ENCODE measurements at places on chromosomes 2 and 18.

- DNase-seq, result no peak
These were observed 73.5 kb downstream of the ROCK2 start for GRCh38 chr2:11270891-11271290.

DNA sequence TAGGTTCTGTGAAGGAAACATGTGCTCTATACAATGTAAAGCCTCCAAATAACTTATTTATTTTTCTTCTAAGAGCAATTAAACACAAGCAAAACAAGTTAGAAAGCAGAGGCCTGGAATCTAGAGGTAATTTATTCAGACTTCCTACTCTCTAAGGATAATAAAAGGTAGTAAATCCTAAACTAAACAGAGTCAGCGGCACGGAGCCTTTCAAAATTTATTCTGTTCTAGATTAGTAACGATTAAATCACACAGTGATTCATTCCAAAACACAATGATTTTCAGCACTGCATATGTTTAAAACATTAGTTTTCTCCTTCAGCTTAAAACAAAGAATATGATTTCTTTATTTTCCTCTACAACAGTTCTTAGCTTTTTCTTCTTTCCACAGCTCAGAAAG lies 160.9 kb downstream of the FBXO15 start:
- DNase-seq, result no peak

GRCh38 chr2:38115216-38116032 lies 39.5 kb upstream of the CYP1B1 start:
- DNase-seq, result peak; percentile 15

GRCh38 chr18:46297621-46298020 lies 193.4 kb downstream of the HAUS1 start:
- DNase-seq, result no peak

DNA sequence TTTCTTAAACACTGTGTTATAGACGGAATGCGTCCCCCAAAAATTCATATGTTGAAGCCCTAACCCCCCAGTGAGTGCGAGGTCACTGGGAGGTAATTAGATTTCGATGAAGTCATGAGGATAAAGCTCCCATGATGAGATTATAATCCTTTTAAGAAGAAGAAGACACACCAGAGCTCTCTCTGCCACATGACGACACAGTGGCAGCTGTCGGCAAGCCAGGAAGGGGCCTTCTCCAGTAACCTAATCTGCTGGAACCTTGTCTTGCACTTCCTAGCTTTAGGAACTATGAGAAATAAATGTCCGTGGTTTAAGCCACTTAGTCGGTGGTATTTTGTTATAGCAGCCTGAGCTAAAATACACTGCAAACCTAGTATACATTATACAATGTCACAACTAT lies 12.3 kb downstream of the TMEM237 start:
- DNase-seq, result no peak

DNA sequence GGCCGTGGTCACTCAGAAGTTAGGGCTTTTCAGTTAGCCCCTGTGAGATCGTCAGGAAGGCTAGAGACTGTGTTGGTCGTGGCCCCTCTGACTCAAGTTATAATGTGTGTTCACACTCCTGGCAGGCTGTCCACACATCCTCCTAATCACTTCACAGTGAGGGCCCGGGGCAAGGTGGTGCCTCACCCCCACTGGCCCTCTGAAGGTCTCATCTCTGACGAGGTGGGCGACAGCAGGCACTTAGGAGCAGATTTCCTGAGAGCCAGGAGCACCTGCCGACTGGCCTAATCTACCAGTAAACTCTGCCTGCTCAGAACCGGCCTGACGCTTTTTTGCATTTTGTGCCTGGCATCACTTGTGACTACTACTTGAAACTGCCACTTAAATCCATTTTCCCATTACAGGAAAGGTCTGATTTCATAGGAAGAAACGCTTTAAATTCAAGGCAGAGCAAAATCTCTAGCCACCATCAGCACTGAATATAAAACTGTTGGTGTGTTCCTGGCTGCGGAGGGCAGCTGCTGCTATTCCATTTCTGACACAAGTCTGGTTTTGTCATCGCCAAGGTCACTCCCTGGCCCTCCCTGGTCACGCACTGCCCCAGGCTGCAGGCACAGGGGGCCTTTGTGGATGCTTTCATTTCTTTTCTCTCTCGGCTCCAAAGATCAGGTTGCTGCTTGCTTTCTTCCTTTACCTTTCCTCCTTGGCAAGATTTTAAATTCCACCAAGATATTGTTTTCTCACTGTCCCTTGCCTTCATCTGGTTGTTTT lies 48.0 kb downstream of the RAB12 start:
- DNase-seq, result no peak

GRCh38 chr2:175007510-175007909 lies 2.3 kb upstream of the CHN1 start:
- no peak for DNase-seq

- no peak for DNase-seq
These were observed 1.6 kb upstream of the PPP1R1C start for GRCh38 chr2:181984060-181984459.

GRCh38 chr2:227824711-227825110 lies 11.1 kb downstream of the CCL20 start:
- no peak for DNase-seq

GRCh38 chr2:173884025-173884802 lies 81.0 kb downstream of the SP3 start:
- DNase-seq, result peak; percentile 47

GRCh38 chr2:143312441-143312840 lies 183.2 kb downstream of the ARHGAP15 start:
- DNase-seq, result no peak

DNA sequence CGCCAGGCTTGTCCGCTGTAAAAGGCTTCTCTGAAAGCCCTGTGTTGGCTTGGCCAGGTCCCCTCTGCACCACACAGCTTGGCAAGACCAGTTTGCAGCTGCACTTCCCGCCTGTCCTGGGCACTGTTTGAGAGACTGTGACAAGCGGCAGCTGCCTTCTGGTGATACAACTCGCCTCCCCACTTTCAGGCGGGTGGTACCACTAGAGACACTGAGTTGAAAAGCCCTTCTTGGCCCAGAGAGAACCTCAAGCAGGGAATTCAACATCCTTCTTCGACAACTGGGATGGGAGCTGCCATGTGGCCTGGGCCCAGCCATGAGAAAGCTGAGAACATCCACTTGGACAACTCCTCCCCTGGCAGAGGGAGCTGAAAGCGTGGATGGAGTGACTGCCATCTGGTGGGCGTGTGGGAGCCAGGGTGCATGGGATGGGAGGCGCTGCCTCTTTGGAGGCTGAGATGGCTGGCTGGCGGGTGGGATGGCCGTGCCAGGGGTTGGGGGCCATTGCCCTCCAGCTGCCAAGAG lies 125.5 kb upstream of the REV1 start:
- DNase-seq, result no peak

DNA sequence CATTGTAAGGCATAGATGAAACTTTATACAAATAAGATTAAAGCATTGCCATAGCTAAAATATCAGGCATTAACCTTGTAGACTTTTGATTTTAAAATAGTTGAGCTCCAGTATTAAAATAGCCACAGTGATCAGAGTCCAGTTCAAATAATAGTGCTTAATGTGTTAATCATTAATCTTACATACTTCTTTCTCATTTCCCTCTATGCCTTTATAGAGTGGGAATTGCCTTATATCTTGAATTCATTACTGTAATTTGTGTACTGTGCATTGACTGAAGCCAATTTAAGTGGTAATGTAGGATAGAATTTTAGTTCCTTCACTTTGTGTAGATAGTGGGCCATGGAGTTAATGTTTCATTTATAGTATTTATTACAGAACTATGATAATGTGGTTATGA lies 549.2 kb upstream of the VWC2L start:
- no peak for DNase-seq

GRCh38 chr2:130370490-130370889 lies 14.6 kb downstream of the PTPN18 start:
- no peak for DNase-seq

DNA sequence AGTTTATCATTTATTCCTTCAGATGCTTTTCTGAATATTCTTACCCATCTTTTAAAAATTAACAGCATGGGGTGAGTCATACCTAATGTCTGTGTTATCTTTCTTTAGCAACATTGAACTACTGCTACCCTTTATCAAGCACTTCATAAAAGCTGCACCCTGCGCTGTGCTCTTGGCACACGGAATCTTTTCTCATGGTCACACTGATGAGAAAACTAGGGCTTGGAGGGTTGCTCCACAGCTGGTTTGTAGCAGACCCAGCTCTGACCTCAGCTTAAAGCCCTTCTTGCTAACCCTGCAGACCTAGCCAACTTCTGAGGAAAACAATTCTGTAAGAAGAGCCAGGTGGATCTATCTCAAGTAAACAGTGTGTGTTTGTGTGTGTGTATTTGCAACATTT lies 106.3 kb downstream of the RNF144A start:
- no peak for DNase-seq

- no peak for DNase-seq
These were observed 25.6 kb downstream of the GCA start for GRCh38 chr2:162369551-162369950.

GRCh38 chr18:69839497-69839896 lies 108.2 kb downstream of the CD226 start:
- DNase-seq, result no peak

- no peak for DNase-seq
These were observed 183.0 kb downstream of the MYO5B start for GRCh38 chr18:50011813-50012435.

DNA sequence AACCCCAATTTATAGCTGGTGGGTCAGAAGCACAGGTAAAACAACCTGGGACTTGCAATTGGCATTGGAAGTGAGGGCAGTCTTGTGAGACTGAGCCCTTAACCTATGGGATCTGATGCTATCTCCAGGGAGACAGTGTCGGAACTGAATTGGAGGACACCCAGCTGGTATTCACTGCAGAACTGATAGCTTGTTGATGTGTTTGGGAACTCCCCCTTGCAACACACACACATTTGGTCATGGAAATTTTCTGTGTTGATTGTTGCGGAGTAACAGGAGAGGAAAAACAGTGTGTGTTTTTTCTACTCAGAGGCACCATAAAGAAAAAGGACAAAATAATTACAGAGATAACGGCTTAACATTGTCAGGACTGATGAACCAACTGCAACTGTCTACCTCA lies 16.1 kb downstream of the TPGS2 start:
- DNase-seq, result no peak

Data from SW 1271 (cell line).